ENCODE measurements at places on chromosomes 12 and 14.

DNA sequence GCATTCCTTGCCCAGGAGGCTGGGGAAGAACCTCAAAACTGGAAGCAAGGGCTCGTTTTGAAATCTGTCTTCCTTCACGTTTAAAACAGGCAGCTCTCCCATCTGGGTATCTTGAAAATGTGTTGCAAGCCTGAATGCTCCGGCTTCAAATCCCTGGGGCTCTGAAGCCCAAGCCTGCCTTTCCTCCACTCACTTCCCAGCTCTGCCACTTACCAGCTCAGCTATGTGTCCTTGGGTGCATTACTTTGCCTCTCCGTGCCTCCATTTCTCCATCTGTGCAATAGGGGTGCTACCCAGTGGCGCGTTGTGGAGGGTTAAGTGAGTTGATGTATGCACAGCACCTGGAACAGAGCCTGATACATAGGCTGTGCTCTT lies 97.6 kb downstream of the GCH1 start:
- no peak for DNase-seq

DNA sequence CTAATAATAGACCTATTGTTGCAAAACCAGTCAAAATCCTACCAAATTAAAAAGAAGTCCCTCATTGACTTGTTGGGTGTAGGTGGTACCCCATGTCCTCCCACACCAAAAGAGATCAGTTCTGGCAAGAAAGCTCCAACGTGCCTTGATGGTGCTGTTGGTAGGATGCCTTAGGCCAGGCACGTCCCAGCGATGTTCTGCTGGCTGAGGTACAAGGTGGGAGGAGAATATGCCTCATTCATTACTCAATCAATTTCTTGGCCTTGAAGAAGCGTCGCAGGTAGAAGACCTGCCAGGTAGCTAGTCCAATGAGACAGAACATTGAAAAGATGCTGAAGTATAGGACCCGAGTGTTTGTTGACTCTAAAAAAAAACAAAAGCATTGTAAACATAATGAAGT lies 7.8 kb upstream of the NEK9 start:
- no peak for DNase-seq

DNA sequence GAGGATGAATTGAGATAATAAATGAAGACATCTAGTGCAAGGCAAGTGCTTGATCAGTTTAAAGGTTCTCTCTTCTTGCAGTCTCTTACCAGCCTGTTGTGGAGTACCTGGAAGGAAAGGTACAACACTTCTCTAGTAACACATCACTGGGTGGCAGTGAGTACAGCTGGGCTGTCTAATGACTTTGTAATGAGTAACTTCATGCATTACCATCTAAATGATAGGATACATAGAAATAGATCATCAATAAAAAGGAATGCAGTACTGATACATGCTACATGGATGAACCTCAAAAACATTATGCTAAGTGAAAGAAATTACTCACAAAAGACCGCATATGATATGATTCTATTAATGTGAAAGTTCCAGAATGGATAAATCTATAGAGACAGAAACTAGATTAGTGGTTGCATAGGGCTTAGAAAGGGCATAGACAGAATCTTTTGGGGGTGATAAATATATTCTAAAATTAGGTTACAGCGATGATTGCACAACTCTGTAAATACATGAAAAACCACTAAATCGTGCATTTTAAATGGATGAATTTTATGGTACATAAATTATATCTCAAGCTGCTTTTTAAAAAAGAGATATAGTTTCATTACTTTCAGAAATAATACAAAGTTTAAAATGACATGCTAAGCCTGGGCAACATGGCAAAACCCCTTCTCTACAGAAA lies 224.4 kb downstream of the CHST11 start:
- DNase-seq: no peak

- no peak for DNase-seq
Measured at GRCh38 chr12:103834942-103835341, 6.1 kb downstream of the NT5DC3 start.

GRCh38 chr12:97404543-97404942 lies 58.1 kb upstream of the RMST start:
- no peak for DNase-seq

GRCh38 chr12:101945369-101946232 lies 68.2 kb downstream of the DRAM1 start:
- DNase-seq: no peak

- no peak for DNase-seq
Measured at GRCh38 chr12:75703131-75703530, 191.7 kb upstream of the KRR1 start.

DNA sequence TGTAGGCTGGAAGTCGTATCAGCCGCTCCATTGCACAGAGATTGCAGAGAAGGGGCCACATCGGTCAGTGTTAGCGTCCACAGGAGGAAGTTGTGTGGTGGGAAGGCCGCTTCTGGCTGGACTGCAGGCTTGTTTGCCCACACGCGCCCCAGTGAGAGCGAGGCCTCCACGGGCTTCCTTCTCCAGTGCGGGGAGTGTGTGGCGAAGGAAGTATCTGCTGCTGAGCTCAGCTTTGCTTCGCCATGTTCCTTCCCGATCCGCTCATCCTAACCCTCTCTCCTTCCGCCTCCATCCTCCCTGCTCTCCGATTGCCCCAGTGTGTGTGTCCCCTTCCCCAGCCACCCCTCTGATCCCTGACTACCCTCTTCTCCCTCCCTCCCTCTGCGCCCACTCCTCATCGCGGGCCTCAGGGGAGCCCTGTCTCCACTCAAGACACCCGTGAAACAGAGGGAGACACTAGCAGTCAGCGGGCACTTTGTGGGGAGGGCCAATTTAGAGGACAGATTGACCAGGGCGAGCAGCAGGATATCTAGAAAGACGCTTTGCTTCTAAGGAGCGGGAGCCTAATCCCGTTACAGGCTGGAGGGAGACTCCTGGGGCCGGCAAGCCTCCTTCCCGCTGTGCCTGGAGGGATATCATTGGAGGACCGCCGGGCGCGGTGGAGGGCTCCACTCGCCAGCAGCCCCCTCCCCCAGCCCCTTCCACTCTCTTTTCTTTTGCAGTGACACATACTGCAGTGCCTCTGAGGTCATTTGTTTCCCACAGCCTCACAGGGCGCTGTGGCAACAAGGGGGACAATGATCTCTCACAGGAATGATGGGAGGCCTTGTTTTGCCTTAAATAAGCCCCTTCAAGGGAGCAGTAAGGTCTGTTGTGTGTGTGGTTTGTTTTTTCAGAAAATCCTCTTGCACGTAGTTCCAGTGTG lies 428.8 kb downstream of the ZFP36L1 start:
- no peak for DNase-seq

DNA sequence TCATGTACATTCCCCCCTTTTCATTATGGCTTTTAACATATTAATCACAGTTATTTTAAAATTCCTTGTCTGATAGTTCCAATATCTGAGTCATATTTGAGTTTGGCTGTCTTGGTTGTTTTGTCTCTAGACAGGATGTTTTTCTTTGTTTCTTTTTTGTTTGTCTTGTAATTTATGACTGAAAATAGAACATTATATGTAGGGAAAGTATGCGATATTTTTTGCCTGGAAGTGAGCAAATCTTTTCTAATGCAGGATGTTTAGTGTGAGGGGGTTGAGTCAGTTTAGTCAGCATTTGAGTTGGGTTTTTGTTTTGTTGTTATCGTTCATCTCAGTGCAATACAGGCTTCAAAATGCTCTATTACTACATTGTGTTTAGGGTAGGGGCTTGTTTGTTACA lies 239.7 kb downstream of the SNAPC1 start:
- no peak for DNase-seq

DNA sequence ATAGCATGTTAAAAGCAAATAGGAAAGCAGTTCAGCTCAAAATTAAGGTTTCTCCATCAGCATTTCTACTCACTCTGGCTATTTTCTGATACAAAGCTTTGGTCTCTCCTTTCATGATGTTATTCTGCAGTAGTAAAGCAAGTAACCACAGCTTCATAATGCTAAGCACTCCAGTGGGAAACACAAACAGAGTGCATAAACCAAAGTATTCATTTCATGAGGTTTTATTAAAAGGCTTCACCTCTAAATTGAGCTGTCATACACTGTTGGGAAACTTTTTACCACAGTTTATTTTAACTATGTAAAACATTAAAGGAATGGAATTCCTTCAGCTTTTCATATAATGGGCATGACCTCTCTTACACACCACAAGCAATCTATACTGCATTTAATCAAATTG lies 157.9 kb upstream of the LMO3 start:
- no peak for DNase-seq

- no peak for DNase-seq
Measured at GRCh38 chr12:48671231-48671856, 10.7 kb downstream of the KANSL2 start.

DNA sequence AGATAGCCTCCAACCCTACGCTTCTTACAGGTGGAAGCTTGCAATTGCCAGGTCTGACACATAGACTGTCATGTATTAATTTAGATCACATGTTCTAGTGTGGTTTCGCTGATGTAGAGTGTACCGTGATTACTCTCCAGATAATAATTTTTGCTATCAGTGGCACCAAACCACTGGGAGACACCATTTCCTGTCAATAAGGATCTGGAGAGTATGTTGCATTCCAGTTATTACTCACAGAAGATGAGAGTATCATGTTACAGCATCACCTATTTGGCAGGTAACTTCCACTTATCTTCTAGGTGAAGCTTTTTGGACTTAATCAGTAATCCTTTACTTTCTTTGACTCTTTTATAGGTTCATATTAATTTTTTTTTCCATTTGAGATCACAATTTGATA lies 147.2 kb downstream of the HELB start:
- no peak for DNase-seq

DNA sequence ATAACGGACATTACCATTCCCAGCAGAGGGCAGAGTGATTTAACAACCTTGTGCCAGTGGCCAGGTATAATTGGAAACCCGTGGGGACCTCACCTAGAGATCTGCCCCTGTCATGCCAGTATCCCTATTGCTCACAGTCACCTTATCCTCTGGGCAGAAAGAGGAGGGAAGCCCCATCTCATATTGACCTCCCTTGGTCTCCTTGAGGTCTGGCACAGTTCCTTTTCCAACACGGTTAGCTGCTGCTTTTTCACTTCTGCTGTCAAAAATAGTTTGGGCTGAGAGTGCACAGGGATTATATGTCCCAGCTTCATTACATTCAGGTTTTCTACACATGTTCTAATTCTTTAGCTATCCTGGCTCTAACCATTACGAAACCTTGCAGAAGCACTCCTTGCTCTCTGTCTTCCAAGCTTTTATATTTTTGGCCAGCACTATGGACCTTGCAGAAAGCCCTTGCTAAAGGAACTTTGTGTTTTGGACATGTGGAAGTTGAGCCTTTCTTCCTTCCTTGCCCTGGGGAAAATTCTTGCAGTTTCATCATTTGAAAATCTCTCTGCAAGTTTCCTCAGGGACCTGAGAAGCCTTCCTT lies 111.7 kb upstream of the MIS18BP1 start:
- DNase-seq: no peak

DNA sequence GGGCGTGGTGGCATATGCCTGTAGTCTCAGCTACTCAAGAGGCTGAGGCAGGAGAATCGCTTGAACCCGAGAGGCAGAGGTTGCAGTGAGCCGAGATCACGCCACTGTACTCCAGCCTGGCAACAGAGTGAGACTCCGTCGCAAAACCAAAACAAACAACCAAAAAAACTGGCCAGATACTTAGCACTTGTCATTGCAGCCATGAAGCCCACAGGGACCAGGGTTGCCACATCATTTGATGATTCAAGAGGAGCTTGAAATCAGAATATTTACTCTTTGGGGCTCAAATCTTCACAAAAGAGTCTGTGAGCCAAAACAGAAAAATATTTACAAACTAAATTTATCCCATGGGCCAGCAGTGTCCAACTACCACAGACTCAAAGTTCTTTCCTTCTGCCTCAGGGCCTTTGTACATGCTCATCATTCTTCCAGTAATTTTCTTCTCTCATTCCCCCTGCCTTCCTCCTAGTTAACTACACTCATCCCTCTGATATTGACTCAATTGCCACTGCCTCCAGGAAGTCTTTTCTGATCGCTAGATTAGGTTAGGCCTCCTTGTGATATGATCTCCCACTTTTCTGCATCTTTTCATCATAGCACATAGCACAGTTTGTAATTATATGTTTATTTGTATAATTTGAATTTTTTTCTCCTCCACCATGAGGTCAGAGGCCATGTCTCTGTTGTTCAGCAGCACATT lies 130.8 kb upstream of the PLEKHG7 start:
- no peak for DNase-seq

GRCh38 chr14:24909523-24910302 lies 140.2 kb downstream of the STXBP6 start:
- DNase-seq: no peak

- no peak for DNase-seq
Measured at GRCh38 chr14:78902010-78902623, 731.9 kb downstream of the NRXN3 start.

DNA sequence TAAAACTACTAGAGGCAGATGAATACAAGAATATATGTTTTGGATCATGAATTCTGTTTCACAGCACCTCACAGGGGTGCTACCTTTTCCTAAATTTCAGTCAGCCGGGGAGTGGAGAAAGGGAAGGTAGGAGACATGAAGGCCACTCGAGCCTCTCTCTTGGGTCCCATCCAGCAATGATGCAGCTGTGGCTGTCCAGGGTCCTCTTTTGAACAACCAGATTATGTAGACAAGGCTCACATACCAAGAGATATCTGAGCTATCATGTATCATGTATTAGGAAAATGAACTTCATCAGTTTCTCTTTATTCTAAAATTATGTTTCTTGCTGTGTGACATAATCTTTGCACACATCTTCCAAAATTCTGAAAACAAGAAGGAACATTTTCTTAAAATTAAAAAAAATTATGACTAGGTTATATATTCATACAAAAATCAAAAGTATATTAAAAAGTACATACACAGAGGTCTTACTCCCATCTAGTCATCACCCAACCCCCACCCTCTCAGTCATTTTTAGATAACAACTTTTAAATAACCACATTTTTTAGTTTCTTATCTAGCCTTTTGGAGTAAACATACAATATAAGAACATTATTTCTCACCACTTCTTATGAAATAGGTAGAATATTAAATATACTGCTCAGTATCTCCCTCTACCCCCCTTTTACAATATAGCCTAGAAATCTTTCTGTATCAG lies 88.7 kb downstream of the ACADS start:
- DNase-seq: no peak

- no peak for DNase-seq
Measured at GRCh38 chr14:60188115-60188514, 22.9 kb upstream of the DHRS7 start.

- DNase-seq: no peak
Measured at GRCh38 chr14:23300687-23301223, 1.9 kb downstream of the PPP1R3E start.

DNA sequence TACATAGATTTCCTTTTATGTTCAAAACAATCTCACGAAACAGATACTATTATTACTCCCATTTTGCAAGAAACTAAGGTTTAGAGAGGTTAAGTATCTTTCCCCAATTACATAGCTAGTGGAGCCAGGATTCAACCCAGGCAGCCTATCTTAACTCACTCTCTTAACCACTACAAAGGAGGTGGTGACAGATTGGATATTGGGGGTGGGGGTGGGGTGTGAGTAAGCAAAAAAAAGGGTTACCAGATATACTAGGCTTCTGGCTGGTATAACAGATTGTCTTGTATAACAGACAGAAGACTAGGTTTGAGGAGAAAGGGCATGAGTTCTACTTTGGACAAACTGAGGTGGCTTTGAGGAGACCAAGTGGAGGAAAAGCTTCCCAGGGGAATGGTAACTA lies 2.1 kb downstream of the GMFB start:
- DNase-seq: no peak
